ENCODE measurements at places on chromosomes 2 and 18.

DNA sequence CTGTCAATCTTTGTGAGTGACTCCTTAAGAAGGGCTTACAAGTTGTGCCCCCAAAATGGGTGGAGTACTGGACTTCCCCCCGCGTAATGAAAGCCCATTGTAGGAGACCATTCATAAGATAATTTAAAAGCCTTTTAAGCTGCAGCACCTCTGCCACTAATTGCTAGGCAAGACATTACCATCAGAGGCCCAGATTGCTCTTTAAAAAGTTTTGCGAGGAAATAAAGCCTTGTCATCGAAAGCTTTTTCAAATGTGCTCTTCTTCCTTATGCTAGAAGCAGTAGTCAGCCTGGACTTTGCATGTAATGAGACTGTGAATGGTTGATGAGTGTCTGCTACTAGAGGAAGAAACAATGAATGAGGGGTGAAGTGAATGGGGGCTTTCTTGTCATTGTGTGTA is 345.3 kb upstream of the CDH2 start:
- no peak for ATAC-seq

GRCh38 chr18:26717123-26717719 is 148.3 kb downstream of the AQP4 start:
- ATAC-seq = no peak

- ATAC-seq = no peak
Observed at GRCh38 chr2:96802721-96803120, 13.3 kb upstream of the CNNM3 start.

DNA sequence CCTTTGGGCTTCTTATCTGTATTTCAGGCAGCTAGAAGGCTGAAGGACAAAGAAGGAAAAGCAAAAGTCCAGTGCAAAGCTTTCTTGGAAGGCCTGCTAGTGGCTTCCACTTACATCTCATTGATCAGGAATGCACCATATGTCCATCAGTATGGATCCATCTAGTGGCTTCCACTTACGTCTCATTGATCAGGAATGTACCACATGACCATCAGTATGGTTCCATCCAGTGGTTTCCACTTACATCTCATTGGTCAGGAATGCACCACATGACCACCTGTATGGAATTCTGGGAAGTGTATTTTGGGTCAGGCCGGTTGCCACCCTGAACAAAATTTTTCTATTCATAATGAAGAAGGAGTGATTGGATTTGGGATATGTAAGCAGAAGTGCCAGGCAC is 70.6 kb downstream of the LYPD6 start:
- ATAC-seq = no peak

DNA sequence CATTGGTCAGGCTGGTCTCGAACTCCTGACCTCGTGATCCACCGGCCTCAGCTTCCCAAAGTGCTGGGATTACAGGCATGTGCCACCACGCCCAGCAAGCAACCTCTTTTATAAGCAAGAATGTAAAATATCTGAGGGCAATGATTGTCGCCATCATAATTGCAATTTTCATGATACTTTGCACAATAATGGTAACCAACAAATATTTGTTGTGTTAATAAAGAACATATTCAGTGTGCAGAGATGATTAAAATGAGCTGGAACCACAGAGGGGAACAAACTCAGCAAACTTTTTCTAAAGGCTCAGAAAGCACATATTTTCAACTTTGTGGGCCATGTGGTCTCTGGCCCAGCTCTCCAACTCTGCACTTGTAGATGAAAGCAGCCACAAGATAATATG is 115.2 kb upstream of the SIX2 start:
- no peak for ATAC-seq

- ATAC-seq = no peak
Observed at GRCh38 chr2:150204451-150204850, 283.0 kb downstream of the RND3 start.

DNA sequence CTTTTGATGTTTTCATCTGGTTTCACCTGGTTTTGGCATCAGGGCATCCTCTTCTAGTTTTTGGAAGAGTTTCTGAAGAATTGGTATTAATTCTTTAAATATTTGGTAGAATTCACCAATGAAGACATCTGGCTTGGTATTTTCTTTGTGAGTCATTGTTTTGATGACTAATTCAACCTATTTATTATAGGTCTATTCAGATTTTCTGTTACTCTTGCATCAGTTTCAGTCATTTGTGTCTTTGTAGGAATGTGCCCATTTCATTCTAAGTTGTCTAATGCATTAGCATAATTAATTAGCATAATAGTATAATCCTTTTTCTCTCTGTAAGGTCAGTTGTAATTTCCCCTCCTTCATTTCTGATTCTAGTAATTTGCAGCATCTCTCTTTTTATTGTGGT is 8.0 kb downstream of the GNLY start:
- no peak for ATAC-seq

DNA sequence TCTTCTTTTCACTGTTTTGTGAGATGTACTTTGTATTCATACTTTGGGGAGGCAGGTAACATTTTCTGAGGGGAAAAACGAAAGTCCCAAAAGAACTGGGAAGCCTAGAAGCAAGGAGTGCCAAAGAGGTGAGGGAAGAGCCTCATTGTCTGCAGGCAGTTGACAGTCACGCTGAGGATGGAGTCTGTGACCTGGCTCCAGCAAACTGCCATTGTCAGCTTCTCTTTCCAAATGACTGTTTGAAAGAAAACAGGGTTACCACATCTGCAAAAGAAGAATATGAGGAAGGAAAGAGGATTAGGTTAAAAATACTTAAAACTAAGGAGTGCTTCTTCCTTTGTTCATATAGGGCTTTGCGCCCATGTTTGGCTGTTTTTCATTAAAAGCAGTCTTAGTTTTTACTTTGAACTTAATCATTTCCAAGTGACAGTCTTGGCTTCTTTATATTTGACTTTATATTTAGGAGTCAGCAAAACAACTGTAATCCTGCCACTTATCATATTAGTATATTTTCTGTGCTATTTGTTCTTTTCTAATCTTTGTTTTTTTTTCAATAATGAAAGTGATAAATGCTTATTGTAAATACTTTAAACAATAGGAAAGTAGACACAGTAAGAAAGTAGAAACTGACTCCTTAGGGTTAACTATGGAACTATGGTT is 35.0 kb downstream of the CERS6 start:
- ATAC-seq = no peak

- no peak for ATAC-seq
Observed at GRCh38 chr2:85545780-85546240, 6.8 kb downstream of the MAT2A start.

DNA sequence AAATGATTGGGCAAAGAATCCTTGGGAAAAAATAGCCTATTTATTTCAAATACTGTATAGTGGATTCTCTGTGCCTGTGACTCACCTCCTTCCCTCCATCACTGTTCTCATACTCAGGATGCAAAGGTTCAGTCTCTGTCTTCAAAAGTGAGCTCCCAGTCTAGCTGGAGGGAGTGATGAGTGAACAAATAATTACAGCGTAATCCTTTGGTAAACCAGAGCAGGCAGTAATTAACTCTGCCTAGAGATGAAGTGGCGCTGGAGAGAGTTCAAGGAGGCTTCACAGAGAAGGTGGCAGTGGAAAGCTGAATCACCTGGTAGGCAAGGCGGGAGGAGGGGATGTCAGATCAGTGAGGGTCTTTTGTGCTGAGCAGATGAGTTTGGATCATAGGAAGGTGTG is 6.5 kb downstream of the DGUOK start:
- ATAC-seq = no peak

- peak; percentile 86 for ATAC-seq
Observed at GRCh38 chr2:240434728-240435456, 571 bp upstream of the GPC1 start.

GRCh38 chr2:150438654-150439053 is 48.8 kb downstream of the RND3 start:
- ATAC-seq = no peak

DNA sequence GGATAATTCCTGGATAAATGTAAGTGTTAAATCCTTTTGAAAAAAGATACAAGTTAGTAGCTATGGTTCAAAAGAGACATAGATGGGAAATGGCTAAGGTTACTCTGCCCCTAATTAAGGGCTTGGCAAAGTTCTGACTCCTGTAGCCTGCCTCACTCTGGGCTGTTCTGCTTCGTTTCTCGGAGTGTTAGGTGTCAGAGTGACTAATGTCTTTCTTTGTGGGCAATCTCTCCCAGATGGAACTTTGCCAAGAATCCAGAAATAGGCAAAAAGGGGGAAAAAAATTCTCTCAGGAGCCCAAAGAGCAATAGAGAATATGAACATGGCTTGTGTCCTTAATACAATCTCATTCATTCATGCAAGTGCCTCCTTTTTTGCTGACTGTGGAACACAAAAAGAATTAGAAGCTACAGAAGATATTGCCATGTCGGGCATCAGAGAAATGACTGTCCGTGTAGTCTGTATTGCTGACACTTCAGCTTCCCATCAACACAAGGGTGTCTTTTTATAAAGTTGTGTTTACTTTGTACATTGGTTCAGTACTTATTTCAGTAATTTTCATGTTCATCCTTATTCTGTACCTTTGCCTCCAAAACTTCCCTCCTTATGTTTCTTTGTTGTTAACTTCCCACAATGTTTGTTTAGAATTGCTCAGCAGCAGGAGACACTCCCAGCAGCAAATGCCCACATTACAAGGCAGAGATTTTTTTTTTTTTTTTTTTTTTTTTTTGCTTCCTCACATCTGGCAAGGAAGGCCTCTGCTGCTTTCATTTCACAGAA is 134.0 kb downstream of the FTCDNL1 start:
- no peak for ATAC-seq

- ATAC-seq = no peak
Observed at GRCh38 chr18:13252686-13253410, 34.3 kb downstream of the LDLRAD4 start.

GRCh38 chr18:52339891-52340371 is at the start of gene DCC:
TSS of gene DCC (plus strand) at chr18:52340197. CDS start at chr18:52340788, 591 bp downstream.
- no peak for ATAC-seq

DNA sequence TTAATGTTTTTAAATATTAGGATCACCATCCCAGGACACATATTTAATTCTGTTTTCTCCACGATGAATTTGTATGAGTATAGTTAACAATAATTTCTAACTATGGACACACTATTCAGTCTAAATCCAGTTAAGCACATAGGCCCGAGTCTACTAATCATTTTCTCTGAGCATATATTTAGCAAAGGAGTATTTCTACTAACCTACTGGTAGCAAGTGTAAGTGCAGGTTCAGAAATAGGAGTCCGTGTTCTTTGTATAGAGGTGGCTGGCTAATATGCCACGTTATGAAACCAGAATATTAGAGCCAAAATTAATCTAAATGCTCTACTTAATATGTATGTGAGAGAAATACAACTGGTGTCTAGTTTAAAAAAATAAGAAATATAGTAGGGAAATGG is 416.6 kb upstream of the NXPH2 start:
- ATAC-seq = no peak

- ATAC-seq = no peak
Observed at GRCh38 chr2:158603205-158603604, 146.5 kb downstream of the PKP4 start.

DNA sequence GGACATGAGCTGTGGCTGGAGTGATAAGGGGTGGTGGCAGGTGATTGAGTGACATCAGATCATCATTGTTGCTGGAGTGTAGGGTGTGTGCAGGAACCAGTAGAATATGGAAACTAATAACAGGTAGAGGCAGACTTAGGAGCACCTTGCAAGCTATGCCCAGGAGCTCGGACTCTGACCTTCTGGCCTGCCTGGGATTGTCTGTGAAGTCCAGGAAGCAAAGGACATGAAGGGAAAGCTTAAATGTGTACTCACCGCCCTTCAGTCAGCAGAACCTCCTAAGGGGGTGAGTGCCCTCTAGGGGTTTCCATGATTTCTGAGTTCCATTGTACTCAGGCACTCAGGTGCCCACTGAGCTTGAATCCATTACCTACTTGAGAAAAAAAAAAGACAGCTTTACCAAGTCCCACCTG is 104.2 kb downstream of the CRIM1 start:
- ATAC-seq = no peak

DNA sequence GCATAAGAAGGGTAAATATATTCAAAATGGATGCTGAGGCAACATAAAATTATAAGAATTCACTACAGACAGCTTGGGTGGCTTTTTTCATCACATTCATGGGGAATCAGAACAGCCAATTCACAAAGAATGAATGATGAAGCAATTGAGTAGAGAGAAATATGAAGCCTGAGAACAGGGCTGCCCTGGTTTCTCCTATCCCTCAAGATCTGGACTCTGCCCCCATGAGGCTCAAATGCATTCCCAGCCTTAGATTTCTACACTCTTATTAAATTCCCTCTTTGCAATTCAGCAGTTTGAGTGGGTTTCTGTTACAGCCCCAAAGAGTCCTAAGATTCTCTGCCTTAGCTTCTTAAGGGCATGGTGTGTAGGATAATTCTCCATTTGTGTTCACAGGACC is 172.5 kb downstream of the MAIP1 start:
- ATAC-seq = no peak

DNA sequence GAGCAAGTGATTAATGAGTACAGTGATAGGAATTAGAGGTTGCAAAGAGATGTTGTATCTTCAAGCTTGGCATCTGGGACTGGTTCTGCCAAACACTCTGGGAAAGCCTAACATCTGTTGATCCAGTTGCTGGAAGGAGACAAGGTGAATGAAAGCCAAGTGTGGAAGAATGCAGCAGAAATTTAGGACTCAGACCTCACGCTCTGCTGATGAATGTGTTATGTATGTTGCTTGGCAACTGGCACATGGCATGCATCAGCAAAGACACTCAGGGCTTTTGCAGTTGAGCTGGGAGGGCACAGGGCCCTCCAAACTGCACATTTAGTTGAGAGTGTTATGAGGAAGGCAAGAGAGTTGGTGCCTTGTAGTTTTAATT is 105.5 kb downstream of the COLEC12 start:
- ATAC-seq = no peak

DNA sequence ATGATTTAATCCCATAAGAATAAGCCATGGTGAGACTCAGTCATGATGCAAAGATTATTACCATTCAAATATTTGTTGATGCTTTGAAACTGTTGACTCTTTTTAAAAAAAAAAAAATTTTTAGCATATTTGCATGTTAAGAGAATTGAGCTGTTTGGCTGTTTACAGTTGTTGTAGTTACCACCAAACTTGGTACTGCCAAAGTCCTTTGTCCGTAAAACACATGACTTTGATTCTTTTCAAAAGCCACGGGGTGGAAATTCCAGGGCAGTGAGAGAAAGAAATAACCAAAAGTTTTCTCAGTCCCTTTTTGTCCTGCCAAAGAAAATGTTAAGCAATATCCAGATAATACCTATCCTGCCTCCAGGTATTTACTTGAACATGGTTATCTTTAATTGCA is 474.8 kb downstream of the METTL4 start:
- no peak for ATAC-seq

DNA sequence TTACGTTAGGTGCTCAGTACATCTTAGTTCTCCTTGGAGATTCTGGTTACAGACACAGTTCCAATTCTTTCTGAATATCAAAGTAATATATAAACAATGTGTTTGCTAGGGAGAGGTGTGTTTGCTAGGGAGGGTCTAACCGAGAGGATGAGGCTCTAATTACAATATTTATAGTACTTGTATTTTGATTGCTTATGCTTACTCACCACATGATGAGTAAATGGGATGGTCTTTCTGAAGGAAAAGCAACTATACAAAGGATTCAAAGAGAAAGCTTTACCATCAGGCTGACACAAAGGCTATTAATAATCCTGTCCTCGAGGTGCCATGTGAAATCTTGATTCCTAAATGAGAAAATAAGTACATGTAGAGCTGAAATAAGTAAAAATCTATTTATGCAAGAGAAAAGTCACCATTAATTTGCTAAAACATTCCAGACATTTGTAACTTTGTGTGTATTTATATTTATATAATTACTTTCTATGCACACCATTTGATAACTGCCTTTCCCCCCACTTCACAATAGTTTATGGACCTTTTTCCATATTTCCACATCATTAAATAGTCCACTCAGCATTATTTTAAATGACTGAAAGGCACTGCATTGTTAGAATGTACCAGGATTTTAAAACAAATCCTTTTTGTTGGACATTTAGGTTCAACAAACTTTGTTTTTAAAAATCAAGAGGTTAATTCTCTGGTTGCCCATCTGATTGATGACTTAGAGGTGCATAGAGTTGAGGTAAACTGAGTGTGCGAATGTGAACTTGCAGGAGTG is 94.5 kb upstream of the FN1 start:
- ATAC-seq = no peak
